COR-L47 (cell line): ENCODE measurements at places on chromosomes 6 and 20.

DNA sequence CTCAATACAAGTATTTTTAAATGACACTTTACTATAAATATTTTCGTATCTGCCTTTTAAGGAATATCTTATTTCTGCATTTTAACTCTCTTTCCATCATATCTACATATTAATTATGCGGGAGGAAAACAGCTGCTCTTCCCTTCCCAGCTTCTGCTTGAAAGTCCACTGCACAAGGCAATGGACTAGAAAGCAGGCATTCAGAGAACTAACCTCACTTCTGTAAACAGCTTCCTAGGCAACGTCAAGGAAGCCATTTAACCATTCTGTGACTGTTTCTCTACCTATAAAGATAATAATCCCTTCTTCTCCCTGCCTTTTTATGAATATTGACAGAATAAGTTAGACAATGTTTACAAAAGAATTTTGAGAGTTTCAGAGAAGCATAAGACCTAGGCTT is 319.4 kb downstream of the BTBD9 start:
- DNase-seq = no peak

- DNase-seq = no peak
Measured at GRCh38 chr6:146423452-146423851, 120.2 kb upstream of the RAB32 start.

GRCh38 chr6:142207265-142207877 is 60.3 kb downstream of the VTA1 start:
- peak; percentile 3 for DNase-seq

DNA sequence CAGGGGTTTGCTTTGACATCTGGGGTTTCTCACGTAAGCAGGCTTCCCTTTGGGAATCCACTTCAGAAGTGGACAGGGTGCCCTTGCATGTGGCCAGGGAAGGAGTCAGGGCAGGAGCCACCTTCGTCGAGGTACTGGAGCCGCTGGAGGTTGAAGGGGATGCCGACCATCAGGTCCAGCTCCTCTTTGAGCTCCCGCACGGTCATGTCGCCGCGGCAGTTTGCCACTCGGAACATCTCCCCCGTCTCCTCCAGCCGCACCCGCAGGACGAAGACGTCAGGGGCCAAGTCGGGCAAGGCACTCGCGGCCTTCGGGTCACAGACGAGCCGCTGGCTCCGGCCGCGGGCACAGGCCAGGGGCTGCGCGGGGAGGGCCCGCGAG is 360 bp downstream of the ANKRD60 start:
- no peak for DNase-seq

- no peak for DNase-seq
Measured at GRCh38 chr6:166760288-166760687, 133.2 kb upstream of the RPS6KA2 start.

DNA sequence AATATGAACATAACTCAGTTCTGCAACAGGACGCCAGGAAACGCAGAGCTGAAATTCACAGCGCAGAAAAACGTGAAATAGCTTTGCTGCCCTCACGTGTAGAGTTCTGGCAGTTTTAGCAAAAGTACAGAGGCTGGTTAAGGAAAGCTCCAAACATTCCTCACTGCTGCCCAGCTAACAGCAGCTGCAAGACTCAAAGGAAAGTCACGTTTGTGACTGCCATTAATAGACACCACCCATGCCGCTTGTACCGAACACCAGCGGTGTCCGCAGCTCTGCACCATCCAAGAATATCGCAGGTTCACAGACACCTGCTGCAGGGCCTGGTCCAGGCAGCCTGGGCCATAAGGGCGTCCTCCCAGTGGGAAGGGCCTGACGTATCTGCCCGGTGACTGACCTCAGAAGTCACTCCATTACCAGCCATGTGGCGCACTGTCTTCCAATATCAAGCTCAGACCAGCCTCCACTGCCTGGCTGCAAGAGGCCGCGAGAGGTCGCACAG is 61.4 kb downstream of the WDR27 start:
- no peak for DNase-seq

DNA sequence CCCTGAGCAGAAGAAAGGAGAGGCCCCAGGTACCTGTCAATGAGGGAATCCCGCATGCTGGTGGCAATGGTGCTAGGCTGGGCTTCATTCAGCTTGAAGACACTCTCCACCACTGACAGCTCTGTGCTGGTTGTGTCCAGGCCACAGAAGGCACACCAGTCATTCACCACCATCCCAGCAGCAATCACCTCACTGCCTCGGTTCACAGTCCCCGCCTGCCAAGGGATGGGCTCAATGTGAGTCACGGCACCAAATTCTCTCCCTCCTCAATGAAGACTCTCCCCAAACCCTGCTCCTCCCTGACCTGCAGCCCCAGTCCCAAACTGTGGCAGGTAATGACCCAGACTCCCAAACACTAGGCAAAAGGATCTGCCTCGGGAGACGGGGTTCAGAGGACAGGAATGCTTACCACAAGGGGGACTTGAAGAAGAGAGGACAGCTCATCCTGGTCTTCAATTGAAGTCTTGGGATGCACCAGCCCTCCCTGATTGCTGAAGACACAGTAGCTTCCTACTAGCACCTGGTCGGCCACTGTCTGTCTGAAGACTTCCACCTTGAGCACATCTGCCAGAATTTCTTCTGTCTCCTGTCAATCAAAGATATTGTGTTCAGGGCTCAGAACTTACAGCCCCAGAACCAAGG is 1.7 kb upstream of the MMP24OS start:
- no peak for DNase-seq

DNA sequence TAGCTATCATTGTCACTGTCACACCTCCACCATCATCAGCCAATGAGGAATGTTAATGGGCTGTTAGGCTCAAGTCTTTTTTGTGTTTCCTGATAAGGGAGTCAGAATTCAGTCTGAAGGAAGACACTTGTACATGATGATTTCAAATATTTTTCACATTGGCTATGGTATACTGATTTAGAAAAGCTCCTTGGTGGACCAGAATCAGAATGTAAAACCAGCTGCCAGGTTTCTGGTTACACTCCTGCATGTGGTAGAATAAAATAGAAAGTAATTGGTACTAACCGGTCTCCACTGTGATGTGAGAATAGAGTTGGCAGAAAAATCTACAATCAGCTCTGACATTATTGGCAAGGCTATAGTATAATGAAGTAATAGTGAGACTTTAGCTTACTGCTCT is 10.7 kb downstream of the COL9A1 start:
- DNase-seq = no peak

DNA sequence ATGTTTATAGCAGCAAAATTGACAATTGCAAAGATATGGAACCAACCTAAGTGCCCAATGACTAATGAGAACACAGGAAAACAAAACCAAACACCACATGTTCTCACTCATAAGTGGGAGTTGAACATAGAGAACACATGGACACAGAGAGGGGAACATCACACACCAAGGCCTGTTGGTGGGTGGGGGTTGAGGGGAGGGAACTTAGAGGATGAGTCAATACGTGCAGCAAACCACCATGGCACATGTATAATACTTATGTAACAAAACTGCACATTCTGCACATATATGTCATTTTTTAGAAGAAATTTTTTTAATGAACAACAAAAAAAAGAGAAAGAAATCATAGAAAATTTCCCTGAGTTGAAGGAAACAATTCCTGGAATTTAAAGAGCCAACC is 3.9 kb downstream of the EPM2A start:
- no peak for DNase-seq

DNA sequence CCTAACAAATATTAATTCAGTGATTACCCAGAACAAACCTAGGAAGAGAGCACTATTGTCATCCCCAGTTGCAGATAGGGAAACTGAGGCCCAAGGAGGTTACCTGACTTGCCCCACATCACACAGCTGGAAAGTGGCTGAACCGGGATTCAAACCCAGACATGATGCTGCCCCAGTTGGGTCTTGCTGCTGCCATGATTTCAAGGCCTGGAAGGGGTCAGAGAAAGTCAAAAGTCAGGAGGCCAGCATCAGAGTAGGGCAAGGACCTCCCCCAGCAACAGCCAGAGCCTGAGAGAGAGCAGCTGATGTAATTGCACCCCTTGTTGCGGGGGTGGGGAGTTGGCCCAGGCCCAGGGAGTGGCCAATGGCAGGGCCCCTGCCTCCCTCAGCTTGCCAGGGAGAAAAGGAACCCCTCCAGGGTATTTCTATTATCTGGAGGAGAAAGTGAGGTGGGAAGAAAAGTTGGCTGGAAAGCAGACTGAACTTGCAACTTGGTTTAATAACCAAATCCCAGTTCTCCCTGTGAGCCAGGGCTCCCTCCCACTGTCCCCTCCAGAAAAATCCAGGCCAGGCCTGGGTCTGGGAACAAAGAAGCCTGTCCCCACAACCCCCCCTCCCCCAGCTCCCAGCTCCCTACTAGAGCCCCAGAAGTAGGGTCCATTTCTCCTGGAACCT is 83.6 kb downstream of the MRPL14 start:
- no peak for DNase-seq

DNA sequence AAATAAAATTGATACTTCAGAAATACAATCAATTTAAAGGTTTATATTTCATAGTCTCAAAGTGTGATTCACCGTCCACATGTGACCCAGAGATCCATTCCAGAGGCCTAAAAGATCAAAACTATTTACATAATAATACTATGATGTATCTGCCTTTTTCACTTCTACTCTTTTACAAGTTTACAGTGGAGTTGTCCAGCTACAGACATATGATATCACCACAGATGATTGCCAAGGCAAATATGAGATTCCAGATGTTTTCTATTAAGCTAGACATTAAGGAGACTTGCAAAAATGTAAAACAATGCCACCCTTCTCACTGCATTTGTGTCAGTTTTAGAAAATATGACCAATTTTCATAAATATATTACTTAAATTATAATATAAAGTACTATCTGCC is 443.7 kb downstream of the GJA1 start:
- DNase-seq = no peak

DNA sequence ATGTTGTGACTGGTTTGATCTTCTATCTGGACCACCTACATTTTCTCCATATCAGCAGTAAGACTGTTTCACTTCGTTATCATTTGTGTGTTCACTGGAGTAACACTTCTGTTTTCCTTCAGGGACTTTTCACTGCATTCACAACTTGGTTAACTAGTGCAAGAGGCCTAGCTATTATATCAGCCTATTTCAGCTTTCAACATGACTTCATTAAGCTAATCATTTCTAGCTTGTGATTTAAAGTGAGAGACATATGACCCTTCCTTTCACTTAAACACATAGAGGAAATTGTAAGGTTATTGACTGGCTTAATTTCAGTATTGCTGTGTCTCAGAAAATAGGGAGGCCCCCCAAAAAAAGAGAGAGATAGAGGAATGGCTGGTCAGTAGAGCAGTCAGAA is 622.8 kb upstream of the NRSN1 start:
- DNase-seq = no peak

DNA sequence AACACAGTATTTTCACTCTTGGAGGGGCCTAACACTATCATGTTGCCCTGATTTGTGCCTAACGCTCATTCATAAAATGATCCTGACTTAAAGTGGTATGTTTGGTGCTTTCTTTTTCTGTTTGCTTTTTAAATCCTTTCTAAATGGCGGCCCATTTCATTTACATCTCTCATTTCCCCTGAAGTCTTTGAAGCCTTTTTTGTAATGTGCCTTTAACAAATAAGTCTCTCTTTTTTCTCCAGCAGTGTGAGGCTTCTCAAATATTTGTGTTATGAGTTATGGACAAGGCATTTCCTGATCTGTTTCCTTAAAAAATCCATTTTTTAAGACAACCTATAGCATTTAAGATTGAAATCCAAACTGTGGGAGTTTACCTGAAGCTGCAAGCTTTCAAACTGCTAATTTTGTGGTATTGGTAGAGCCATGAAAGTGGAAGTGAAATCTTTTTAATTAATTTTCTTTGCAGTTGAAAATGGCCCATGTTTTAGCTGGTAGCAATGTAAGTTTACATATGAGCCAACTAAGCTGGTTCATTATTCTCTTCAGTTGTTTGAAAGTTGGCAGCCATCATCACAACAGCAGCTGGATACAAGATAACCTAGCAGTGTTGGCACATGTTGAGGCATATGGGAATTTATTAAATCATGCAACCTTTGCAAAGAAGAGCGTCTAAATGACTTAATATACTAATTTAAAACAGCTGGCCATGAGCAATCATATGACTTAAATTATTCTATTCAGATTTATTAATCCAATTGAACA is 469.7 kb downstream of the CDKAL1 start:
- no peak for DNase-seq

DNA sequence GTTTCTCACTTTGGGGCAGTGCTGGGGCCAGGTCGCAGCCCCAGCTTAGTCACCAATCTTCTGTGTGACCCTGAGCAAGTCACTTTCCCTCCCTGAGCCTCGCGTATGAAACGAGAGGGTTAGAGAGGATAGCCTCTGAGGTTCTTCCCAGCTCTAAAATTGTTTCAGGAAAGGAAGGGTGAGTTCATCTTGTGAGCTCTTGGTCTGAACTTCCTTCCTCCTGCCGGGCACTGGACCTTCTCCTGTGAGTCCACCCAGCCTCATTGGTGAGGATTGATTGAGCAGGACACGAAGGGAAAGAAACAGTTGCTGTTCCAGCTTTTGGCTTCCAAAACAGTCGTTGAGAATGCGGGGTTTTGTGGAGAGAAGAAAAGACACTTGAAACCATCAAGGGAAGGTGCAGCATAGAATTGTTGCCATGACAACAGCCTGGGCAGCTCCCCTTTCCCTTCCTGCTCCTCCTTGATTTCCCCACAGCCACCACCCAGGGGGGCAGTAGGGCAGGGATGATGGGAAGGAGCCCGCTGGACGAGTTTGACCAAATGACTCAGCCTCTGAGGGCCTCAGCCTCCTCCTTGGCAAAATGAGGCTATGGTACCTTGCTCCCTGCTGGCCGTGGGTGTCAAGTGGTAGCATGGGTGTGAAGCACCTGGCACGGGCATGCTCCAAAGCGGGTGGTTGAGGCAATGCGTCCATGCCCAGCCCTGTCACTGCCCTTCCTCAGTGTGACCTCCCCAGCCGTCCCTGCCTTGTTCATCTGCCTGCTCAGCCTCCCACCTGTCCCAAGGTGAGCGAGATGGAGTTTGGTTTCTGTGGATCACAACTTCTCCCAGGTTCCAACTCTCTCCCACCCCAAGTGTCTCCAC is 107.8 kb downstream of the CDC5L start:
- no peak for DNase-seq

DNA sequence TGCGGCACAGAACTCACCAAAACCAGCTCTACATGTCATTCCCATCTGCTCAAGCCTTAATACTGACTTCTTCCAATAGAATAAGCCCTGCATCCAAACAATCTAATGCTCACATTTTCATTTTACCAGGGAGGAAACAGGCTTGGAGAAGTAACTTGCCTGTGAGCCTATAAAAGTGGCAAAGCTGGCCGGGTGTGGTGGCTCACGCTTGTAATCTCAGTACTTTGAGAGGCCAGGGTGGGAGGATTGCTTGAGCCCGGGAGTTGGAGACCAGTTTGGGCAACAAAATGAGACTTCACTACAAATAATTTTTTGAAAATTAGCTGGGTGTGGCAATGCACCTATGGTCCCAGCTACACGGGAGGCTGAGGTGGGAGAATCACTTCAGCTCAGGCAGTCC is 133.7 kb downstream of the LY86 start:
- DNase-seq = no peak

DNA sequence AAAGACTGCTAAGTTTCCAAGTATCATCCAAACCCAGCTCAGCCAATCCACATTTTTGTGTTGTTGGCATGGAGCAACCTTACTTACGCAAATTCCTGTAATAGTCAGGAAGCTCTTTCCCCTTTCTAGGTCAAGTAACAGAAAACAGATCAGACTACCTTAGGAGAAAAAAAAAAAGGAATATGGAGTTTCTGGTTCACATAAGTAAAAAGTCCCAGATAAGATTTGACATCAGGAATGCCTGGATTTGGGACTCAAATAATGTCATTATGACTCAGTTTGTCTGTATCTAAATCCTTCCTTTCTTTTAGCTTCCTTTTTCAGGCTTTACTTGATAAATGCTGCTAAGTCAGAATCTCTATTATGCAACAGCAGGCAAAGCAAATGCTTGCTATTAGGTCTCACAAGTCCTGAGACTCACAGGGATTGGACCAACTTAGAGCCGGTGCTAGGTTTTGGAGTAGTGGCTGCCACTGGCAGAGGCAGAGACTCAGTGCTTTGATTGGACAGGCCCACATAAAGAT is 44.5 kb downstream of the NCOA7 start:
- DNase-seq = no peak
